HCT116 (cell line): ENCODE measurements at places on chromosomes 4 and X. TPM values are rescaled to one million over a fixed set of nuclear protein-coding genes. Genes with fewer than 3 reads are reported as not detected.

DNA sequence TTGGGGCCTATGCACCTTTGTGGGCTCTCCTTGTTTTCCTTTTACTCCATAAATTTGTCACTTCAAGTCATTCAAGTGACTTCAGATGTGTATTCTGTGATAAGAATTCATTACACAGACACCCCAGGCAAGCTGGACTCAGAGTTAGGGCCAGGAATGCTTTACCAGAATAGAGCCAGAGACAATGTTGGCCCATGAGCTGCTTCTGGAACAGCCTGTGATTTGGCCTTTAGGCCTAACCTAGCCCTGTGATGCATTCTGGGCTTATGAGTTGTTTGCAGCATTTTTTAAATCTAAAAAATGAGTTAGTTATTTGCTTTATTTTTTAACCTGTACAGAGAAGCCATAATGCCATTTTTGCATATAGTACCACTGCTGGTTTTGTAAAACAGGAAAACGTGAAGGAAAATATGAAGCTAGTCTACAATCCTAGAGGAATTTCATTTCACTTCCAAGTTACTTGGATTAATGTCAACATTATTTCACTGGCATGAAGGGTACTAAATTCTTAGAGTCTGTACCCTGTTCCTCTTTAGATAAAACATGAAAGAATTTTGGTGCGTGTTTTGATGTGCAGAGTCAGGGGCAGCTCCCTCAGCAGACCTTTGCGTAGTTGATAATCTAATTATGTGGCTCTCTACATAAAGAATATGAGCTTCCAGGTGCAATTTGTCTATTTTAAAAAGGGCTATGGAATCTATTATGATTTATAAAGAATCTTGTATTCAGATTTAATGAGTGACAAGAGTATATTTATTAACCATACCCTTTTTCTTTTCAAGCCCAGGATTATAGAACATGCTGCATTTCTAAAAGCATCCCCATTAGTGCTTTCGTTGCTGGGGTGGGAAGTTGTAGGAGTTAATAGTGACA, 84.7 kb downstream of the ARHGAP10 start:
- H3K27me3 ChIP-seq, result no peaks in the 10 kb centered on the region
- DNase-seq, result no peak
- H3K4me1 ChIP-seq, result peaks cover 8% of the 10 kb centered on the region; the same call in 1 of the 2 replicates
- no peak overlapping the region for H3K4me3 ChIP-seq
- H3K27ac ChIP-seq, result no peak overlapping the region

DNA sequence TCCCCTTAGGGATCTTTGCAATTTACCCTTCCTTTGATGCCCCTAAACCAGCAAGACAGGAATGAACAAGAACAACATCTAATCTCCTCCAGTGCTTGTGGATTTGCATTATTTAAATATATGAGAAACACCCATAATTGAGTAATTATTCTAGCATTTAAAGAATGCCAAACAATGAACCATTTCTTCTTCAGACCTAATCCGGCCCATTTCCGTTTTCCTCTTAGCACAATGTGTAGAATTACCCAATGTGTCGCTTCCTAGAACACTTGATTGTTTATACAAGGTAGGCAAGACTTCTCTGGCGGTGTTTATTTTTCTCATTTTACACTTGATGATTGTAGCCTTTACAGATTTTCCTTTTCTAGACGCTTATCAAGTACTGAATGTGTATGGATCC, 43.5 kb downstream of the CLDN34 start:
- H3K27me3 ChIP-seq, result no peaks in the 10 kb centered on the region
- H3K4me3 ChIP-seq, result no peak overlapping the region
- H3K27ac ChIP-seq, result no peak overlapping the region
- no peaks in the 10 kb centered on the region for H3K36me3 ChIP-seq
- DNase-seq, result no peak

The SHROOM4 gene
- 0.05 TPM for total RNA-seq

The KDR gene
- 0.52 TPM for total RNA-seq

DNA sequence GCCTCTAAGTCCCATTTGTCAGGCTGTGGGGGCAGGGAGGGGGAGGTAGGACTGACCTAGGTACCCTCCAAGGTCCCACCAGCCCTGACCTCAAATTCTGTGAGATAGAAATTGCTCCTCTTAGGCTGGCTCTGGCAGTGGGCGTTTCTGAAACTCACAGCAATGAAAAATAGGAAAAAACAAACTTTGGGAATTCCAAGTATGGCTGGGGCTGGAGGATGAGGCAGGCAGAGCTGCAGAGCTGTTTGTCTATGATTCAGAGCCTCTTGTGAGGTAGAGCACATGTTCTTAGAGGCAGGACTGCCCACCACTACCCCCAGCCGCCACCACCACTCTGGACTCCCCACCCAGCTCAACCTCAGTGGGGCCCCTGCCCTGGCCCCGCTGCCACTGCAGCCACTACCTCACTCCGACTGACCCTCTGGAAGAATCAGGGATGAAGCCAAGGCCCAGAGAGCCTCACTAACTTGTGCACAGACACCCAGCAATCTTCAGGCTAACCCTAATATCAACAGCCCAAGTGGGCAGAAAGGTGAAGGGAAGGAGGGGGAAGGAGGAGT, 98.2 kb downstream of the PJA1 start:
- no peaks in the 10 kb centered on the region for H3K36me3 ChIP-seq
- no peak overlapping the region for H3K4me3 ChIP-seq
- no peaks in the 10 kb centered on the region for H3K4me1 ChIP-seq
